T-helper 22 cell (primary cell): ENCODE measurements at places on chromosomes 12 and 14.
A peak's percentile ranks its signal among the peaks of the same experiment; 100 is the strongest.

GRCh38 chr14:57382283-57382682 lies 8.1 kb upstream of the NAA30 start:
- no peak for DNase-seq

GRCh38 chr14:90785876-90786450 lies 30.3 kb downstream of the TTC7B start:
- no peak for DNase-seq

- DNase-seq: peak; percentile 41
Measured at GRCh38 chr12:121537814-121538698, 42.8 kb downstream of the KDM2B start.

DNA sequence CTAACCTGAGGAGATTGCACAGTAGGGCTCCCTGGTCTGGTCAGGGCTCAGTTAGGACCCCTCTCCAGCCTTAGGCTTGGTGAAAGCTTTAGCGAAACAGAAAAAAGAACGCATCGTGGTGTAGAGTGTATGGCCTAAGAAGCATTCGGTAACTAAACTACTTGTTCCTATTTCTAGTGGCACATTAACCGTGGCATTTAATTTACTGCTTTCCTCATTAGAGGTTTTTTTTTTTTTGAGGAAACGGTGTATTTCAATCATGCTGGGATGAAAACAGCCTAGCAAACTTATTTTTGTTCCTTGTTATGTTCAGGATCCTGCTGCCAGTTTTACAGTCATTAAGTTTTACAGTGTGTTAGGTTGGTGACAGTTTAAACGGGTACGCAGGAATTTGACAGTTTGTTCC lies 518 bp upstream of the OSBPL8 start:
- no peak for DNase-seq

GRCh38 chr14:105465209-105466031 lies 9.2 kb upstream of the CRIP2 start:
- no peak for DNase-seq

DNA sequence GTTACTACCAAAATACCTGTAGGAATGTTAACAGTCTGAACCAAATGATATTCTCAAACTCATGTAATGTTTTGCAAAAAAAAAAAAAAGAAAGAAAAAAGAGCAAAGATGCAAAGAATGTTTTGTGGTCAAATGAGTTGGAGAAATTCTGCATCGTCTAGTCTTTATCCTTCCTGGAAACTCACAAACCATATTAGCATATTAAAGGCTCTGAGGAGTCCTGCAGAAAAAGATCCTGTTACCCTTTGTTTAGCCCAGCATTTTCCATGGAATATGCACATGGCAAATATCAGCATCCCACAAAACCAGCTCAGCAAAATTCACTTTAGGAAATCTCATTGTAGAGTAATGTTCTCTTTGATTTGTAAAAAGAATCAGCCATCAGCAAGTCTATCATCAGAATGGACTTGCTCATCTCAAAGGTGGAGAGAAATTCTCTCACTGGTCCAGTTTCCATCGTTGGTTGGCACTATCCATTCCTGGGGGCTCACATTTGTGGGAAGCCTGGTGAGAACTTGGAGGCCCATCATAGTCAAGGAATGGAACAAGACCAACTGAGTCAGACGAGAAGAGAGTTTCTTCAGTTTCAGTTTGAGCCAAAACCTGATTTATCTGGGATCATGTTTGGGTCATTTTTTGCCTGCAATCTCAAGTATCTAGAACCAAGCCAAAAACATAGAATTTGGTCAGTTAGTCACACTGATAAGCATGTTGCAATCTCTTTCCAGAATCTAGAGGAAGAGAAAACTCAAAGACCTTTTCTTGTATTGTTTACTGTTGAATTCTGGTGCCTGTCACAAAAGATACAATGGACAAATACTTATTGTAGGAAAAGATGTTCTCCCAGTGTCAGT lies 129.8 kb downstream of the TBX5 start:
- no peak for DNase-seq
